ENCODE measurements at places on chromosomes 11 and 22.

- no peak for DNase-seq
Observed at GRCh38 chr11:37450613-37451012, 852.6 kb upstream of the RAG2 start.

GRCh38 chr11:40029391-40029790 lies 1430.1 kb downstream of the LRRC4C start:
- DNase-seq = no peak

- DNase-seq = no peak
Observed at GRCh38 chr11:60905047-60905446, 1.3 kb downstream of the PRPF19 start.

- DNase-seq = no peak
Observed at GRCh38 chr11:19403196-19403895, 162.6 kb upstream of the E2F8 start.

GRCh38 chr22:31917227-31917921 lies 27.0 kb upstream of the YWHAH start:
- DNase-seq = no peak
